NCI-H187 (cell line): ENCODE measurements at places on chromosomes 1 and 21.

GRCh38 chr1:200837931-200838571, 34.7 kb upstream of the GPR25 start:
- no peak for DNase-seq

GRCh38 chr1:198440842-198441241, 99.6 kb downstream of the ATP6V1G3 start:
- no peak for DNase-seq

DNA sequence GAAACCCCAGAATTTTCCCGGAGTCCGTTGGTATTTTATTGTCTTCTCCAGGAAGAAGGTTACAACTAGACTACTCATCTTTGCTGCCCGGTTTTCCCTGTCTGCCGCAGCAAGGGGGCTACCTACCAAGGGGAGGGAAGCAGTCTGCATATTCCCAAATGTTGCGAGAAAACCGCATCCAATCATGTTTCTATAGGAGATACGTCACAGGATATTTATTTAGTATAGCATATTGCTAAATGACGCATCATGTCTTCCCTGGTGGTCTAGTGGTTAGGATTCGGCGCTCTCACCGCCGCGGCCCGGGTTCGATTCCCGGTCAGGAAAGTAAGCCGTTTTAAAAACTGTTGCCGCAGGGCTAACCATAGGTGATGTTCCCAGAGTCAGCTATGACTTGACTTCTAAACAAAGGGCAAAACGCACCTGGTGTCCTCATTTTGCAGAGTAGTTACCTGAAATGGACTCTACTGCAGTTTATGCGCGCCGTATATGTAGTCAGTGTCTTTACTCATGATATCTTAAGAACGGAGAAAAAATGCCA, 15.2 kb upstream of the ZNF692 start:
- no peak for DNase-seq

DNA sequence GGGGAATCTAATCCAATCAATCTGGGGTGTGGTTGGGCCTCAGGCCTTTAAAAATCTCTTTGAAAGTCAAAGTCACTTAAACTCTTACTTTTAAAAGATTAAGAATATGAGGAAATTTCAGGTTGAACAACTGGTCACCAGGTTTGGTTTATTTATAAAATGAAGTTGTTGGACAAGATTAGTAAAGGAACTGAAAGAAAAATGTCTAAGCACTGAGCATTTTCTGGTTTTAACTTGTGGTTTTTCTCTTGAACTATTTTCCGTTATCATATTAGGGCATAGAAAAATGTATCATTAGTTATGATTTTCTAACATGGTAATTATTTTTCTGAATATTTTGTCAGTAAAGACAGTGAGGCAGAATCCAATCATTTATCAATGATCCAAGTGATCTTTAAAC, 49.6 kb downstream of the RGS2 start:
- no peak for DNase-seq

DNA sequence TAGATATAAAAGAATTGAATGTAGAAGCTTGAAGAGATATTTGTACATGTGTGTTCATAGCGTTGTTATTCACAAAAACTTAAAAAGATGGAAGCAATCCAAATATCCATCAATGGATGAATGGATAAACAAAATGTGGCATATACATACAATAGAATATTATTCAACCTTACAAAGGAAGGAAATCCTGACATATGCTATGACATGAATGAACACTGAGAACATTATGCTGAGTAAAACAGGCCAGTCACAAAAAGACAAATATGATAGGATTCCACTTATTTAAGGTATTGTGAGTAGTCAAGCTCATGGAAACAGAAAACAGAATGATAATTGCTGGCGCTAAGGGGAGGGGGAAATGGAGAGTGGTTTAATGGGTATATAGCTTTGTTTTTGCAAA, 47.0 kb upstream of the DYRK1A start:
- DNase-seq = no peak

DNA sequence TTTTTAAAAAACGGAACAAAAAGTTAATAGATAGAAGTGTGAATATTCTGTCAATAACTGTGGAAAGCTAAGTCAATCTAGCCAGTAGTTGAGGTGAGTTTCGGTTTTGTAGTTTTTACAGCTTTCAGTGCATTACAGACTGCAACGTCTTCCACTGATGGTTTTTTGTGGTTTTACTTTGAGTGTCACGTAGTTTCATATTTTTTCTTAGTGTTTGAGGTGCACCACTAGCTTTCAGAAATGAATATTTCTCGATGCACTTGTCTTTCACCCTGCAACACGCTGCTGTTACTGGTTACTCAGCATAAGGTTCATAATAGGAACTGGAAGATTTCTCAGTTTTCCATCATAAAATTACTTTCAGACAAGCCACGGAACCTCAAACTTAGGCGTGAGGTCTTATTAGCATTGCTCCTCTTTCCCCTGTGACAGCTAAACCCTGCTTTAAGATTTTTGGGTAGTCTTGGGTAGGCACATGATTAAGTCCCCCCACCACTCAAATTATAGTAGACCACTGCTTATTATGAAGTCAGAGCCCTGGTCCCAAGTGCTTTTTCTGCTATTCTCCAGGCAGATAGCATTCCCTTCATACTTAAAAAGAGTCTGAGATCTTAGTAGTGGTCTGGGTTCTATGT, 1412.7 kb downstream of the KCNT2 start:
- no peak for DNase-seq

DNA sequence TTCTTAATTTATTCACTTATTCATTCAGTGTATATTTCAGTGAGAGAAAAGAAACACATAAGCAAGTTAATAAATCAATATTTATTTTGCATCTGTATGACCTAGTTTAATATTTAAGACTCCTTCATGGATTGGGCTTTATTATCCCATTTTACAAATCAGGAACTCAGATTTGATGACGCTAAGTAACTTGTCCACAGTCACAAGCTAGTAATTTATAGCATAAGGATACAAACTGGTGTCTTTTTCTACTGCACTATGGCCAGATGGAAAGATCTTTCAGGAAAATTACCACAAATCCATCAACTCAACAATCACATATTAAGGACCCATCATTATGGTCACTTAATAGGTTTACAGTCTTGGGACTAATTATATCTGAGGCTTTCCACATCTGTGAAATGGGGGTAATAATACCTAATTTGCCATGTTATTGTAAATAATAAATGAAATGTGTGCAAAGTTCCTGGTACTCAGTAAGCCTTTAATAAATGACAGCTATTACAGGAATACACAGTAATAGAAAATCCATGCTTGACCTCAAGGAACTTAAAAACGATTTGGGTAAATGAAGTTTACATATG, 13.3 kb downstream of the CDKN2C start:
- no peak for DNase-seq

- DNase-seq = no peak
These were observed 215.9 kb downstream of the DISC1 start for GRCh38 chr1:231842441-231842840.

GRCh38 chr1:89957107-89957506, 37.8 kb upstream of the ZNF326 start:
- DNase-seq = no peak

DNA sequence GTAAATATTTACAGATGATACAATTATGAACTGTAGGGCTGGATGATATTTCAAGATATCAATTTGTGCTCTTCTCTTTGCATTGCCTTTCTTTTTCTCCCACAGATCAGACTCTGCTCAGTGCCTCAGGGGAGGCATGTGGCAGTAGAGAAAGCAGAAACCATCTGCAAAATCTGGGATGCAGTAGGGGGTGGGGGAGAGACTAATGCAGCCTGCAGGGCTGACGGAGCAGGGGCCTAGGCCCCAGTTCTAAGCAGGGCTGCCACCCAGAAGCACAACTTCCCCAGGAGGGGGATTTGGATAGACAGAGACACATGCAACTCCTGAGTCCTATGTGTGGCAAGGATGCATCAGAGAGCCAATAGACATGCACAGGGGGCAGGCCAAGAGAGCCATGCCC, 511.6 kb downstream of the SMYD3 start:
- no peak for DNase-seq

- DNase-seq = no peak
These were observed 1.8 kb upstream of the ZNF669 start for GRCh38 chr1:247105966-247106365.

DNA sequence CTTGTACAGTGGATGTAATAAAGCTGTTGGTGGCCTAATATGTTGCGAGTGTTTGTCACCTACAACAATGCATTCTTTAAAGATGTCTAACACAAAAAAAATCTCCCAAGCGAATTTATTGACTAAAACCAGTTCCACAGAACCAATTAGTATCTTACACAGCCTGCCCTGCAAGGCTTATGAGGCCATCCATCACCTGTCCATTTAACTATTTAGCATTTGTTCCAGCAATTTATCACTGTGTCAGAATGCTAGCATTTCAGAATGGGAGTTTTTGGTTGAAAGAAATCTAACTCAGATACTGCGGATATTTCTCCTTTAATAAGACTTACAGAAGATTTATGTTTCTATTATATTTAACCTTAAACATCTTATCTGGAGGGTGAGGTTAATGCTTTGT, 831.1 kb upstream of the PRMT6 start:
- no peak for DNase-seq

DNA sequence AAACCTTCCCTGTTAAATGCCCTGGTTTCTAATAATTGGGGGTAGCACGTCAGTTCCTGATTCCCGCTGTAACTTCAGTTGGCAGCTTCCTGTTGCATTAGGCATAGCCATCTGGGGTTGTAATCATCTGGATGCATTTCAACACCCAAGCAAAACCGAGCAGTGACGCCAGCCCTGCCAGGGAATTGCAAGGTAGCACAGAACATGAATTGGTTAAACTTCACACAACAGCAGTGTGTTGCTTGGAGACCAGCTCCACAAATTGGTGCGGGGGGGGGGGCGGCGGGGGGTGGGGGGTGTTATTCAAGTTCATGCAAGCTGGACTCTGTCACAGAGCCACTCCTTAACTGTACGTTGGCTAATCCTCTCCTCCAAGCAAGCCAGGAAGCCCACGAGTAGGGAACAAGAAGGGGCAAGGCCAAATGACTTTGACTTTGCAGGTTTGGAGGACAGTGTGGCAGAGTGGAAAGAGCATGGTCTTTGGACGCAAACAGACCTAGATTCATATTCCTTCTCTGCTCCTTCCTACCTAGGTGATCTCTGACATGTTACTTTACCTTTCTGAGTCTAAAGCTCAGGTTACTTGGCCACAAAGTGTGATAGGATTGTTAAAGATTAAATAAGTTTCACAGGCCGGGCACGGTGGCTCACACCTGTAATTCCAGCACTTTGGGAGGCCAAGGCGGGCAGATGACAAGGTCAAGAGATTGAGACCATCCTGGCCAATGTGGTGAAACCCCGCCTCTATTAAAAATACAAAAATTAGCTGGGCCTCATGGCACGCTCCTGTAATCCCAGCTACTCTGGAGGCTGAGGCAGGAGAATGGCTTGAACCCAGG, 4.7 kb downstream of the LAX1 start:
- DNase-seq = no peak

DNA sequence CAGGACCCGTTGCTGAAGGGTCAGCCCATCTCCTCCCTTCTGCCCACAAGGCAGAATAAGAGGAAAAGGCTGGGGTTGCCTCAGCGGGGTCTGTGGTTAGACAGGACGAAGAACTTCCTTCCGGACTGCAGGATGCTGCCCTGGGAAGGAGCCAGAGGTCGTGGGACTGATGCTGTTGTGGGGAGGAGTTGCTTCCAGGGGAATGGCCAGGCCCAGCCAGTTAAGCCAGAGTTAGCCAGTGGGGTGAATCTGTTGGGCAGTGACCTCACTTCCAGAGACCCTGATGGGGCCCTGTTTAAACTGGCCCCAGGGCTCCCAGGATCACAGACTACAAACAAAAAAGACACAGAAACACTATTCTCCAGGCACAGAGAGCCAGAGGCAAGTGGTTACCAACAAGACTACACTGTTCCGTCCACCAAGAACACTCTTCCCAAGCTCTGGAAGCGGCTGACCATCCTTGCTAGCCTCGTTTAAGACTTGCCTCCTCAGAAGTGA, 13.0 kb downstream of the FAM229A start:
- no peak for DNase-seq

DNA sequence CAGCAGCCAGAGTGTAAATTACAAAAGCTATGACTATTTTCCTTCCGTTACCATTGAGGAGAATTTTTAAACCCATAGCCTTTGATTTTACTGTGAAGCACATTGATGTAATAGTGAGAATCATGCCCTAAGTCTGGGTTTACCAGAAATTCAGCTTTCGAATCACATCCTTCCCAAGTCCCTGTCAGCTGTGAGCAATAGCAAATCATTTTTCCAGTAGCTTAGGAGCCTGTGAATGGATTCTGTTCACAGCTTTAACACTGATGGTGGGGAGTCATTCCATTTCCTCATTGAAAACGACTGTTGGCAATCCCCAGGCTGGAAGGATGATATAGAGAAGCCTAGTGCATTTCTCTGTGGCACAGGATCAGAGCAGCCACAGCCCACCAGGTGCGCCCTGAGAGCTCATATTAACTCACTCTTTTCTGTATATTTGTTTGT, 82.2 kb upstream of the C1orf105 start:
- peak; percentile 21 for DNase-seq

DNA sequence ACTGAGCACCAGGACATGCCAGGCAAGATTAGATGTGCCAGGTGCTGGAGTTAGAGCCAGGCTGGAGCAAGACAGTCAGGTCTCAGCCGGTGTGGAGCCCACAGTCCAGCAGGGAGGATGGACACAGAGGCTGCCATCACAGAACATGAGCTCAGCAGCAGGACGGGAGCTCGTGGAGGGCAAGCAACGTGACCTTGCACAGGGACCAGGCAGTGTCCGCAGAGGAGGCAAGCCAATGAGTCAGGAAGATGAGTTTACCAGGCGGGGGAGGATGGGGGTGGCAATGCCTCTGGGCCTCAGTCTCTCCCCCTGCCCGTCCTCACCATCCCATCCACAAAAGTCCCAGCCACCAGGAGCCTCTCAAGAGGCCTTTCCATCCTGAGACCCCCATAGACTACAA, 20.7 kb upstream of the ZC3H12A start:
- no peak for DNase-seq

GRCh38 chr1:25566730-25567341, 23.4 kb downstream of the LDLRAP1 start:
- no peak for DNase-seq

DNA sequence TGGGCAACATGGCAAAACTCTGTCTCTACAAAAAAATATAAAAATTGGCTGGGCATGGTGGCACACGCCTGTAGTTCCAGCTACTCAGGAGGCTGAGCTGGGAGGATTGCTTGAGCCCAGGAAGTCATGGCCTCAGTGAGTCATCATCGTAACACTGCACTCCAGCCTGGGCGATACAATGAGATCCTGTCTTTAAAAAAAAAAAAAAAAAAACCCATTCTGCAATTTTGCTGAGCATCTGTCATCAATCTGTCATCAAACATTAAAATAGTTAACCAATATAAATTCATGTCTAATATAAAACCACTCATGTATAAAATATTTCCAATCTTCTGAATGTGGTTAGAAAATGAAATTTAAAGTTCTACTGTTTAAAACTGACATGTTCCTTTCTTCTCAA, 56.9 kb downstream of the LPAR3 start:
- no peak for DNase-seq

DNA sequence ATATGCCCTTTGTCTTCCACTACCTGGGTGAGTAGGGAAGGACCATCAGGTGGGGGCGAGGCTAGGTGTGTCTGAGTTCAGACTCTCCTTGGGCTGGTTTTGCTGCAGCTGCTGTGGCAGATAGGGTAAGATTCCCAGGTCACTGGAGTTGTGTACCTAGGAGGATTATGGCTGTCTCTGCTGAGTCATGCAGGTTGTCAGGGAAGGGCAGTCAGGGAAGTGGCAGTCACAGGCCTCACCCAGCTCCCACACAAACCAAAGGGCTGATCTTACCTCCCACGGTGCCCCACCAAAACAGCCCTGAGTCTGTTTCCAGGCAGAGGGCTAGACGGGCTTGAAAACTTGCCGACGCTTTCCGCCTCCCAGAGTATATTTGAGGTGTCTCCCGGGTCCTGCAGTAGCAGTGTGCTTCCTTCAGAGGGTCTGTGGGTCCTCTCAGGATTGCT, 201.6 kb upstream of the PLXNA2 start:
- no peak for DNase-seq
